Fibroblast of mammary gland (primary cell): ENCODE measurements at places on chromosomes 16 and 17.

DNA sequence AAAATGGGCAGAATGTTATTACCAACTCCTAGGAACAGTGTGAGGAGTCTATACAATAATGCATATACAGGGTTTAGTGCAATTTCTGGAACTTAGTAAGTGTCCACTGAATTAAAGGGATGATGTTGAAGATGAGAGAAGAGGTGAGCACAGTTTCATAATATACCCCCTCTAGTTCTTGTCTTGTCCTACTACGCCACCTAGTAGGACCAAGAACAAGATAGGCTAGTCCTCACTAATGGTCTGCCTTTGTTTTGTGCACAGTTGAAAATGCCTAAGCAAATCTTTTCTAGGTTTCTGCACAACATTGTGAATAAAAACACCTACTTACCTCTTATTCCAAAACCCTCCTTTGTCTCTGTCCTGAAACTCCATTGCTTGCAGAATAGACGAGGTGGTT is 670.2 kb downstream of the CDH8 start:
- no peak for DNase-seq

- no peak for DNase-seq
Observed at GRCh38 chr17:1643293-1643998, 2.1 kb downstream of the SCARF1 start.

- no peak for DNase-seq
Observed at GRCh38 chr17:30565073-30565935, 88.1 kb downstream of the GOSR1 start.

DNA sequence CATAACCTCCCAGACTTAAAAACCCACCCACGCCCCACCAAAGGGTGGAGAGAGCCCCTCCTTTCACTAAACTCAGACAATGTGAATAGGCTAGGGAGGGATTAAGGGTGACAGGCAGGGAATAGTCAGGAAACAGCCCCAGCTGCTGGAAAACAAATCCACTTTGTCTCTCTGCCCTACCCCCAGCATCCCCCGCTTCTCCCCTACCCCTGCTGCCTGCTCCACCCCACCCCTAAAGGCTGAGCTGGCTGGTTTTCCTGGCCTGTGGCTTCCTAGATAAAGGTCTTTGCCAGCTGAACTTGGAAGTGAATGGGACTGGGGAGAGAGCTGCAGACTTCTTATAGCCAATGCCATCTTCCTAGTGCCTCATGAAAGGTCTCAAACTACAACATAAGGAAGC is 15.0 kb downstream of the CAVIN1 start:
- no peak for DNase-seq

- DNase-seq: no peak
Observed at GRCh38 chr17:42243493-42243982, 32.7 kb downstream of the STAT5B start.

DNA sequence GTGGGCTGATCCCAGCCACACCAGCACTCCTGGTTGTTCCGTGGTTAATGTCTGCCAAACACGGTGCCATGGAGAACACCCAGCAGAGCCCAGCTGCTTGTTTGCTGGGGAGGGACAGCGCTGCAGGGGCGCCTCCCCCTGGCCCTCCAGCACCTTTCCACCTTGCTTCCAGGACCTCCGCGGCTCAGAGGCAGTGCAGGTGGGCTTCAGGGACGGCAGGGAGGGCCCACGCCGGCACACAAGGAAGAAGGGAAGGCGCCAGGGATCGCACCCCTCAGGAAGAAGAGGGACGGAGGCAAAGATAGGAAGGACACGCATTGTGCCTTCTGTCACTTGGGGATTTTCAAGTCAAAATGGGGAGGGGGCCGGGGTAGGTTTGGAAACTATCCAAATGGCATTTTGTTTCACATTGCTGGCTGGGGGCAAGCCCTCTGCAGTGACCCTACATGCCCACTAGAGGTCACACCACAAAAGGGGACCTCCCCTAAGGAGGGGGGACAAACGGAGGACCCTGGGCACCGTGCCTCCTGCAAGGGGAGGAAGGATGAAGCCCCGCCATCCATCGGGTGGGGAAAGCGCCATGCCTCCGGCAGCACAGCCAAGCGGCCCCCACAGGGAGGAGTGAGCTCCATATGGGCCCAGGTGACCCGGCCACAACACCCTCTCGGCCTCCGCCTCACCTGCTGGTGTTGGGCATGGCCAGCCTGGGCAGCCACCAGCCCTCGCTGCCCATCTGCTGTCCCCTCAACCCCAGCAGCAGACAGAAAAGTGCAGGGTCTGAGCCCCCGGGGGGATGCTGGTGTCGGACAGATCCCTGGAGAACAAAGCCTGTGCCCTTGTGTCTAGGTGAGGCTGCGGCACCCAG is 7.5 kb upstream of the C16orf95 start:
- DNase-seq: peak; percentile 16

DNA sequence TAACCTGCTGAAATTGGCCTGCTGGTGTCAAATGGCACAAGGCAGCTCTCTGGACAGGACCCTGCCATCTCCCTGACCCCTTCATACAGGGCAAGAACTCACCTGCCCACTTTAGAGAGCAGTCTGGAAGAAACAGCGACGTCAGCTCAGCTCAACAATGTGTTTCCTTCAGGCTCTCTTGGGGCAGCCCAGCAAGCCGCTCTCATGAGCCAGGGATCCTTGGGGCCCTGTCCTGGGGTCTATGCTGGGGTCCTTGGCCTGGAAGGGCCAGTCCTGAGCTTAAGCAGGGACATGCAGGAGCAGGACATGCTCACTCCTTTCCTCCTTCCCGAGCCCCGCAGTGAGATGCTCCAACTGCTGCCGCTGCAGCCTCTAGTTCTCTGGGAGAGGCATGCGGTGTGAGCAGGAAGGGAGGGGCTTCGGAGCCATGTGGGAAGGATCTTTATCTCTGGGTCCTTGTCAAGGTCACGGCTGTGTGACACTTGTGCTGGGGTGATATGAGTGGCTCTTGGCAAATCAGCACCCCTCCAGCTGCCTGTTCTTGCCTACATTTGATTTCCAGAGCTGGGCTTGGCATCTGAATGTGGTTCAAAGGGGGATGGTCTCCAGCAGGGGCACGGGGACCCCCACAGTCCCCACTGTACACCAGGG is 3.4 kb downstream of the C1QTNF1 start:
- no peak for DNase-seq

DNA sequence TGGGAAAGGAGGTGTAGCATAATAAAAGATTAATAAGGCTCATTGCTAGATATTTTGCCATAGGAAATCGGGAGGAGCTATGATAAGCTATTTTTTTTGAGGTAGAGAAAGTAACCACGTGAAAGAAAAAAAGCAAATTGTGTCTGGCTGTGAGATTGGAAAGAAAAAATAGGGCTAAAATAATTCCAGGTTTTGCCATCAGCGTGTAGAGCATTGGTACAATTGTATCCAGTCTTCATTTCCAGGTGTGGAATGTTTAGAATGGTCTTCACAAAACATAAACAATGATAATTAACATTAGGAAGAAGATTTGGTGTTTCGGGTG is 1.1 kb downstream of the TANC2 start:
- no peak for DNase-seq

DNA sequence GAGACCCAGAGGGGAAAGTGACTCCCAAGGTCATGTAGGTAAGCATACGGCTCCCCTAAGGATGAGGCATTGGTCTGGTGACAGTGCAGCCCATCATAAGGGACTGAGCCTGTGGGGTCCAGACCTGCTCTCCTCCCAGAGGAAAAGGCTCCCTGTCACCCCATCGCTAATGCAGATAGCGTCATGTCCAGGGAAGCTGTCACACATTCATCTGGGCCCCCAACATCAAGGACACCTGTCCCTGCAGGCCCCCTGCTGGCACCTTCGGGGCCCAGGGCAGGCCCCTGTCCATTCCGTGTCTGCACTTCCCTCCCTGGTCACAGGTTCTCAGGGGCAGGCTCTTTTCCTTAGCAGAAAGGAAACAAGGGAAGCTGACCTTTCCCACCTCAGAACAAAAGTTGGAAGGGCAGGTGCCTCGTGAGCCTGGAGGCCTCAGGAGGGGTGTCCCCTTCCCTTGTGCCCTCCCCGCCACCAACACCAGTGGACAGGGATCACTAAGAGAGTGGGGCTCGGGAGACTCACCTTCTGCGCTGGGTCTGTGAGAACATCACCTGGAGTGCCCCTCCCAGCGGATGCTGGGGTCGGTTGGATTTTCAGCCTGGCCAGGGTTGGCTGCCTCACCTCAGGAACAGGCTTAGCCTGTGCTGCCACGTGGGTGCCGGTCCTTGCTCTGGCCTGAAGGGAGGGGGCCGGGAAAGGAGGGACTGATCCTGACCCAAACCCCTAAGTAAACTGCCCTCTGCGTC is 17.3 kb upstream of the LASP1NB start:
- no peak for DNase-seq

DNA sequence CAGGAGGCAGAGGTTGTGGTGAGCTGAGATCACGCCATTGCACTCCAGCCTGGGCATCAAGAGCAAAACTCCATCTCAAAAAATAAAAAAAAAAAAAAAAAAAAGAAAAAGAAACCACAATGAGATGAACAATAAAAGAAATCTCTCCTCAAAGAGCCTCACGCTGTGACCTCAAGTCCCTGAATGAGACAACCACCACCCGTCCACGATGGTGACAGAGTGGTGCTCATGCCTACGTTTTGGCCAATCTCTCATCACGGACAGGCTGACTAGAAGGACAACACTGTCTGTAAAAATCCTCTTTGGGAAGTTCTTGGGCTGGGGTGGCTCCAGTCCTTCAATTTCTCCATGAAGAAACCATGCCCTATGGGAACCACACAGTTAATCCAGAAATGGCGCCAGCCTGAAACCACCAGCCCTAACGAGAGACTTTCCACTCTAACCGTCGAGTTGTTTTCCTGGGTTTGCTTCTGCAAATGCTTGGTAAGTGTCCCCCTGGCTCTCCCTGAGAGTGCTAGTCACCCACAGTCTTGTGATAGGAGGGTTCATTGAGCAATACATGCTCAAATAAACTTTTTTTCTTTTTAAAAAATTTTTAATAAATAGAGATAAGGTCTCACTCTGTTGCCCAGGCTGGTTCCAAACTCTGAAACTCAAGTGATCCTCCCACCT is 15.0 kb upstream of the PRSS27 start:
- no peak for DNase-seq

- DNase-seq: no peak
Observed at GRCh38 chr16:74752258-74752657, 22.4 kb downstream of the FA2H start.

- DNase-seq: peak; percentile 82
Observed at GRCh38 chr17:77881545-77881944, 77.0 kb upstream of the TNRC6C start.

GRCh38 chr17:45117334-45117733 is 15.0 kb downstream of the PLCD3 start:
- DNase-seq: no peak

DNA sequence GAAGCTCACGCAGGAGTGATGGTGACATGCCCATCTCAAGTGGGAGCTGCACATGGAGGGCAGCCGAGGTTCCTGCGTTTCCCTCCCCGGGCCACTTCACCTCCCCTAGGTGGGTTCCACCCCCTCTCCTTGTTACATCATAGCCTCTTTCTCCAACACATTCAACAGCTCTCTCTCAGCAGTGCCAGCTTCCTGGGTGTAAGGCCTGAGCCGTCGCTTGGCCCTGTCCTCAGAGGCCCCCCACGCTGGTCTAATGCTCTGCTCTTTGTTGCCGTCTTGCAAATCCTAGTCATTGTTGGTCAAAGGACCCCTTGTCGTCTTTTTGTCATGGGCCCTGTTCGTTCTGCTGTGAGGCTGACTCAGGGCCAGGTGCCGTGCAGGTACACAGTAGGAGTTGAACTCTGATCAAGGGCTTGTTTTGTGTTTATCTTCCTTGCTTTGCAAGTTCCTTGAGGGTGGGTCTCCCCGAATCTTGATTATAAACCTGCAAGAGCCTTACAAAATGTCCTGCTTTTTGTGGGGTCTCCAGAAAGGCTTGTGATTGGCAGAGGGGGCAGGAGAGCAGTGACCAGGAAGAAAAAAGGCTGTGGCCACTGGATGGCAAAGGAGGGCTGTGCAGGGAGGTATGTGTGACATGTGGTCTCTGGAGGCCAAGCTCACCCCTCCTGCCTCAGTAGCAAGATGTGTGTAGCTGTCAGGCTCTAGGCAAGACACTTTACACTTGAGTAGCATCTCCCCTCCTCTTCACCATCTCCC is 136.6 kb downstream of the CCDC182 start:
- DNase-seq: no peak

DNA sequence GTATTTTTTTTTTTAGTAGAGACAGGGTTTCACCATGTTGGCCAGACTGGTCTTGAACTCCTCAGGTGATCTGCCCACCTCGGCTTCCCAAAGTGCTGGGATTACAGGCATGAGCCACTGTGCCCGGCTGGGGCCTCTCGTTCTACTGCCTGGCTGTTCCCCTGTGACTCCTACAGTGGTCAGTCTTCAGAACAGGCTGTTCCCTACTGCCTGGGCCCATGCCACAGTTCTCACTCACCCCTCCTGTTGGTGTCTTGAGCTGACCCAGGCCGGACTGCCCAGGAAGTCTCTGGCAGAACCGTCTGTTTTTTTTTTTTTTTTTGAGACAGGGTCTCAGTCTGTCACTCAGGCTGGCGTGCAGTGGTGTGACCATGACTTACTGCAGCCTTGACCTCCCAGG is 3.3 kb downstream of the CDK3 start:
- peak; percentile 68 for DNase-seq

DNA sequence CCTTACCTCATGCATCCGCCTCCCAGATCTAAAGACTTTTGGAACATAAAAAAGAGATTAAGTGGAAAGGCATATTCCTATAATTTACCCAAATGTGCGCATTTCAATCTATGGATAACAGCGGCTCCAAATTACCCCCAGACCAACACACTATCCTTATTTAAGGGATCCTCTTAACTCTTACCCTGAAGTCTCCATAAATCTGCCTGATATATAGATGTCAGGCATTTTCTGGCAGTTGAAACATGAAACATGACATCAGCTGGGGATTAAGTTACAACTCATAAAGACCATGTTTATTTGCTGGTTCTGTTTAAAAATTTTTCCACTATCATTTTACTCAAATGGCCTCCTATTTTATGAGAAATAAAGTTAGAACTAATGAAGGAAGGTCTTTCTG is 478.5 kb upstream of the SALL1 start:
- no peak for DNase-seq

DNA sequence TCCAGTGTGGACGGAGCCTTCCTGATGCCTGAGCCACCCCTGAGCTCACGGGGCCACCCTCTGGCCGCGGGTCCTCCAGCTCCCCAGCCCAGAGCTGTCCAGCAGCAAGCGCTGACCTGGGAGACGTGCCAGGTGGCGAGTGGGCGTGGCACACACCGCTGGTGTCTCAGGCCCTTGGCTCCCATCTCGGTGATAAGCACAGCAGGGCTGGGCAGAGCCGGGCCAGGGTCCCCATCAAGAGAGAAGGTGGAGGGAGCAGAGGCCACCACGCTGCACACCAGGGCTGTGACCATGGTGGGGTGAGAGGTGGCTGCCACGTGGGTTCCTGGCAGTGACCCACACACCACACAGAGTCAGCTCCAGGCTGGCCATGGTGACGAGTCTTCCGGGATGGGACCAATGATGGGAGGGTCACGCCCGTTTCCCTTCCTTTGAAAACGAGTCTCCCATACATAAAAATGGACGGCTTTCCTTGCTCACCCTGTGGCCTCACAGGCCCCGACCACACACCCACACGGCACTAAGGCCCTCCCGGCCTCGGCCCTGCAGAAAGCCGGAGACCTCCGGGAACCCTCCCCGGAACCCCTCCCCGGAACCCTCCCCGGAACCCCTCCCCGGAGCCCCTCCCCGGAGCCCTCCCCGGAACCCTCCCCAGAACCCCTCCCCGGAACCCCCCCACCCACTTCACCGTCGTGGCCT is 16.8 kb downstream of the UTS2R start:
- DNase-seq: peak; percentile 44
